B cell (primary cell): ENCODE measurements at places on chromosomes 2 and 18.

DNA sequence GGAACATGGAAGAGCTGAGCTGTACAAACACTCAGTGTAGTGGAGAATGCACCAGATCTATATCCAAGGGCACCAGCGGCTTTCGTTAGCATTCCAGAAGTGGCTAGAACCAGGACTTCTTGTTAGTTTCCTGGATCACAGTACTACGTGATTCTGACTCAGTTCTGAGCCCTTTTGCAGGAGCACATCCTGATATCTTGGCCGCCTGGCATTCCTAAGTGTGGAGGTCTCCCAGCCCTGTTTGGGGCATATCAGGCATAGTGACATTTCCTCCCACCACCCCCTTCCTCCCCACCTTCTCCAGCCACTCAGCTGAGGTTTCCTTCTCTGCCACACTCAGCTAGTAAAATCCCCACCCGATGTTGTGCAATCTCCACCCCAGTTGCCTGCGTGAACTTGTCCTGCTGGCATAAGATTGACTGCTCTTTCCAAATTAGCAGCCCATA lies 63.4 kb downstream of the BMP10 start:
- DNase-seq = no peak

- DNase-seq = no peak
These were observed 283.6 kb upstream of the TRIB2 start for GRCh38 chr2:12432985-12433625.

GRCh38 chr18:67216846-67217245 lies 299.7 kb downstream of the DSEL start:
- no peak for DNase-seq

- DNase-seq = no peak
These were observed 33.5 kb upstream of the GNAL start for GRCh38 chr18:11655606-11655932.

DNA sequence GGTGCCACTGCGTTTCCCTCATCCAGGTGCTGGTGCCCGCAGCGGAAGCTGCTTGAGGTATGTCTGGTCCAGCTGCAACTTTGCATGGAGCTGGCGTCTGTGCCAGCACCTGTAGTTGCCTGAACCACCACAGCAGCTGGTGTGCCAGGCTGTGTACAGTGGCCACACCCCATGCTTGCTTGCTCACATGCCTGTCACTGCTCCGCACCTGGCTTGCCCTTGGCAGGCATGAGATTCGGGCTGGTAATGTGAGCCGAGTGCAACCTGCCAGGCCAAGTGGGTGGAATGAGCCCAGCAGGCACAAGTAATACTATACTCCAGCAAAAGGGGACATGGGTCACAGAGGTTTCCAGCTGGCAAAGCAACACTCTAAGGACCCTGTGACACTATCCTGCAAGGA lies 1123.3 kb upstream of the ACVR2A start:
- no peak for DNase-seq

DNA sequence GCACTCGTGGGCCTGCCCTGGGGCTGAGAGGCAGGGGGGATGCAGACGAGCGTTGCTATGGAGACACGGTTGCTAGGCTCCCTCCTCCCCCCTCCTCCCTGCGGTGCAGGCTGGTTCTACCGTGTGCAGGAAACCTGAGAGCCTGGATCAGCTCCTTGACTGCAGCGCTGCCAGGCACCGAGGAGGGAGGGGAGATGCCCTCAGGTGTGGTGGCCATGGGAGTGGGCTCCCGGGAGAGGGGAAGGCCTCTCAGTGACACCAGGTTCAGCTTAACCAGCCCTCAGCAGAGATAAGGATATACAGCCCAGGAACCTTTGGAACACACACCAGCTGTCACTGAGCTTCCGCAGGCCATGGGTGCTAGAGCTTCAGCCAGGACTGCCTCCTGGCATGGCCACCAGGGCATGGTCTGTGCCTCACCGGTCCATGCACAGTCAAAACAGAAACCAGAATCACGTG lies 124.4 kb upstream of the PXDN start:
- no peak for DNase-seq

DNA sequence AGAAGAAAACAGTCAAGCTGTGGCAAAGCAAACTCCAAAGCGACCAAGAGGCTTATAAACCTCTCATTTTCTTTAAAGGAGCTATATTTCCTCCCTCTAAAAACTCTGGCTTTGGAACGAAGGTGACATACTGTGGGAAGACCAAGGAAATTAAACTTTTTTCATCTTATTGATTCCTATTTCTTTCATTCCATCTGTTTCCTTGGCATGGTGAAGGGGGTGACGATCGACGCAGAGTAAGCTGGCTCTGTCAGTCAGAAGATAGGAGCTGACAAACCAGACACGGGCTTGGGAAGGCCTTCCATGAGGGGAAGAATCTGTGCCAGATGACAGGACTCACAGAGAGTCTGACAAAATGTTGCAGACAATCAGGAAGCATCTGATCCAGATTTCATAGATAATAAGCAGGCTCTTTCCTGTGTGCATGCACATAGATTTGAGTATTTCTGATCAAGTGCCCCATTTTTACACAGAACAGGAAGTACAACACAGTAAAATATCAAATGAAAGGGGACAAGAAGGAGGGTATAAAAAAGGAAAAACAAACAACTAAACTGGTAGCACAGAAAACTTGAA lies 261.7 kb downstream of the SATB2 start:
- DNase-seq = no peak

GRCh38 chr2:35714883-35715282 lies 640.7 kb upstream of the CRIM1 start:
- DNase-seq = no peak

- DNase-seq = no peak
These were observed 8.3 kb upstream of the IL1RN start for GRCh38 chr2:113119111-113119510.

DNA sequence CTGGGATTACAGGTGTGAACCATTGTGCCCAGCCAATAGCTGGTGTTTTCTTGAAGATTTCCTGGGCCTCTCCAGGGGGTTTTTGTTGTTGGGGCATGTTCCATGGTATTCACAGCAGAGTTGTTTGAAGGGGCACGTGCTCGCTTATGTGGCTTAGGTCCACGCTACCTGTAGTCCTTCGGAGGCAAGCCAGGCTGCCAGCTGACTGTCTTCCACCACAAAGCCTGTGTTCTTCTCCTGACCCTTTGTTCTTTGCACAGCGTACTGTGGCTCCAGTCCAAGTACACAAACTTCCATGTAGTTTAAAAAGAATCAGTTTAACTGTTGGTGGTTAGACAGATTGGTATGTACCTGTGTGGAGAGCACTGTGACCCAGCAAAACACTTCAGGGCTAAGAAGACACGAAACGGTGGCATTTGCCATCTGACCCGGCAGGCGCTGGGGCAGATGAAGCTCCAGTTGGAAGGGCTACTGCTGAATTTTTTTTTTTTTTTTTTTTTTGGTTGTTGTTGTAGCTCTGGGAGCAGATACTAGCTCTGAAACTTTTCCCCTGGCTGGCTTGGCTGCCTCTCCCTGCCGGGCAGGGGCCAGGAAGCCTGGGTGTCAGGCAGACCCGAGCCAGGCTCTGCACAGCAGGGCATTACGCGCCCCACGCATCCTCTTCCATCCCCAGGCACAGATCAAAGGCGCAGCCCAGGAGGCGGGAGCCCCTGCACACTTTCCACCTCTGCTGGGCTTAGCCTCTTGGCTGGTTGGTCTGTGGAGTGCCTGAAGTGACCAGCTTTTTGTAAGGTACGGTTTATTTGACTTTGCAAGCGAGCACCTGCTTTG lies 5.7 kb downstream of the GREB1 start:
- no peak for DNase-seq

DNA sequence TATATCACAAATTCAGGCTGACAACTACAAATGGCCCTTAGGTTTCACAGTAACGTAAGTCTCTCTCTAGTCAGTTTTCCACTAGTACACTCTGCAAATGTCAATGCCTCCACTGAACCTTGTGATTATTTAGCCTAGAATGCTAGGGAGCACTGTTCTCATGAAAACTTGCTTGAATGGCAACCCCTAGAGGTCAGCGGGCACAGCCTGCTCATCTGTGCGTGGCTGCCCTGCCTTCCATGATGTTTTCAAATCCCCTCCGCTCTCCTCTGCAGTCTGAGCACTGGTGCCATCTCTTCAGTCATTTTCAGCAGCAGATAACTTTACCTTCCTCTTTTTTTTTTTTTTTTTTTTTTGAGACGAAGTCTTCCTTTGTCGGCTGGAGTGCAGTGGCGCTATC lies 84.1 kb upstream of the GULP1 start:
- no peak for DNase-seq

- no peak for DNase-seq
These were observed 158.3 kb downstream of the EML6 start for GRCh38 chr2:54881759-54882158.

DNA sequence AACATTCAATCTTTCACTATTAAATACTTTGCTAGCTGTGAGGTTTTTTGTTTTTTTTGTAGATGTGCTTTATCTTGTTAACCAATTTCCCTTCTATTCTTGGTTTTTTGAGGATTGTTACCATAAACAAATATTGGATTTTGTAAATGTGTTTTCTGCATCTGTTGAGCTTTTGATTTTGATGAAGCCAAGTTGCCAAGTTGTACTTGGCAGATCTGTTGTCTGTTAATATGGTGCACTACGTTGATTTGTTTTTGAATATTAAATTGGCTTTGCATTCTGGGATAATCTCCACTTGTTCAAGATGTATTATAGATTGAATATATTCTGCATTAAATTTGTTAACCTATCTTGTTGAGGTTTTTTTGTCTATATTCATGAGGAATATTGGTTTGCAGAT lies 114.6 kb downstream of the VWA3B start:
- no peak for DNase-seq

- no peak for DNase-seq
These were observed 17.3 kb upstream of the TRIM43 start for GRCh38 chr2:95574506-95574905.

- no peak for DNase-seq
These were observed 179.0 kb downstream of the ASXL3 start for GRCh38 chr18:33757037-33757436.

- peak; percentile 20 for DNase-seq
These were observed 176.1 kb downstream of the CAPN13 start for GRCh38 chr2:30631051-30631671.

GRCh38 chr2:120012363-120012762 lies 514 bp upstream of the EPB41L5 start:
- DNase-seq = no peak

DNA sequence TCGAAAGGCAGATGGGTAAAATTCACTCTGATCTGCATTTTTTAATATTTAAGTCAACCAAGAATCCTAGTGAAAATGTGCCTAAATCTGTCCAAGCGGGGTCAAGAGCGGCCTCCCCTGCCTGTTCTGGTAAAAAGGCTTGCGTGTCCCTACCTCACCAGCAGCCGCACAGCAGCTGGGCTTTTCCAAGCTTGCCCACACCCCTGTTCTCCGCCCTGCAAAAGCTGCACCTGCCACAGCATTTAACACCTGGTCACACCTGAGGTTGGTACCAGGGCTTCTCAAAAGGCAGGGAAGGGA lies 25.8 kb upstream of the TMEM182 start:
- DNase-seq = no peak

DNA sequence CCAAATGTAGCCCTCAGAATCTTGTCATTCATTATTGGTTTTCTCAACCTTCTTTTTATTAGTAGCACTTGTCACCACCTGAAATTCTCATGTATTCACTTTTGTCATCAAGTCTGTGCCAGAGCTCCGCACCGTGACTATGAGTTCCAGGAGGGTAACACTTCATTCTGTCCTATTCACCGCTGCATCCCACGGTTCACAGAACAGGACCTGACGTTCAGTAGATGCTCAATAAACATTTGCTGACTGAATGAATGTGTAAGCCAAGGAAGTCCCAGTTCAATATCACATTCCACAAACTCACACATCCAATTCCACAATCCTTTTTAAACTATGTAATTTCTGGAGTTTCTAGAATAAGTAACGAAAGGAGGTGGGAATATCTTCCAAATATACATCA lies 65.5 kb downstream of the MOGAT1 start:
- no peak for DNase-seq

GRCh38 chr2:203656522-203657287 lies 49.7 kb upstream of the CD28 start:
- no peak for DNase-seq

- DNase-seq = no peak
These were observed 24.8 kb downstream of the BMPR2 start for GRCh38 chr2:202400941-202401340.

DNA sequence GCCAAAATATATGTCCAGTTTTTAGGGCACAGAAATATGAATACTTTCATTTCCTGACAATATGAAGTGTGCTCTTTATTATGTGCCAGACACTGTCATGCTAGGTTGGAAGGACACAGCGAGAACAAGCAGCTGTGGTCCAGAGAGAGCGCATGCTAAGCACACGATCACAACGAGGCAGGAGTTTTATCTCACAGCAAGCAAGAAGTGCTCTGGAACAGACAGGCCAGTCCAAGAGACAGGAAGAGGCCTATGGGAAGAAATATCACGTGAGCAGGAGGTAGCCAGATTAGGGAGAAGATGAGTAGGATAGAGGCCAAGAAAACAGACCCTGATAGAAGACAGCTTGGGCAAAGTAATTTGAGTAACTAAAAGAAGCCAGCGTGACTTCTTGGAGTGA lies 135.5 kb upstream of the CAB39 start:
- DNase-seq = no peak

DNA sequence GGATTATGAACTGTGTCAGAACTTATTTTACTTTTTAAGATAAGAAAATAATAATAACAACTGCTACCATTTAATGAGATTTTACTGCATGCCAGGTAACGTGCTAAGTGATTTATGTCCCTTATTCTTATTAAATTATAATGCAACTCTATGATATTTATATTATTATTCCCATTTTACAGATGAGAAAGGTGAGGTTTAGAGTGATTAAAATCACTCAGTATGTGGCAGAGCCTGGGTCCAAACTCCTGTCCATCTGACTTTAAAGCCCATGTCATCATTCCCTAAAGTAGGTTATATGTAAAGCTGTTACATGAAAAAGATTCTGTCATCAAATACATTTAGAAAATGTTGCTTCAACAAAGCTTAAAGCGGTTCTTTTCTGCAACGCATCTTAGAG lies 288.8 kb upstream of the SESTD1 start:
- no peak for DNase-seq

DNA sequence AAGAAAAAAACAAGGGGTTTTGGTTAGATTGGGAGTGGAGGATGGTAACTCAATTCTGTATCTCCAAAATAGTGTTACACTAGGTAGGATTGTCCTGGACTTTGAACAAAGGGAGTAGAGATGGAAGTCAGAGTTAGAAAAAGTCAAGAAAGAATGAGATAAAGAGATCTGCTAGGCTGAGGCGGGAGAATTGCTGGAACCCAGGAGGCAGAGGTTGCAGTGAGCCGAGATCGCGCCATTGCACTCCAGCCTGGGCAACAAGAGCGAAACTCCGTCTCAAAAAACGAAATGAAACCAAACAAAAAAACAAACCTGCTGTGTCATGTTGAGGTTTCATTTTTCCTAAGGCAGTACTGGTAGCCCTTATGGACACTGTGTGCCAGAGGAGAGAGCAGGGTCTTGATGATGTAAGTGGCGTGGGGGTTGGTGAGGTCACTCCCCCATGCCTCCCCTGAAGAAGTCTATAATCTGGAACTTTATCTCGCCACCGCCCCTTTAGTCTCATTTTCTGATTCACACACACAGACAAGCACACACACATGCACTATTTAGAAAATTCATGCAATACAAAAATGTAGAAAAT lies 10.5 kb downstream of the DRC1 start:
- peak; percentile 8 for DNase-seq

- peak; percentile 2 for DNase-seq
These were observed 230.8 kb upstream of the LINC00305 start for GRCh38 chr18:64379662-64380061.

- DNase-seq = no peak
These were observed 41.3 kb downstream of the RHOB start for GRCh38 chr2:20488201-20488641.
